ENCODE measurements at places on chromosomes 7 and 10. TPM values are rescaled to one million over a fixed set of nuclear protein-coding genes. Genes with fewer than 3 reads are reported as not detected.

CALHM3 gene
- not detected for total RNA-seq

- peaks cover 14% of the 10 kb centered on the region for H3K4me1 ChIP-seq
- H3K27me3 ChIP-seq, result peaks cover 2% of the 10 kb centered on the region
- H3K36me3 ChIP-seq, result no peaks in the 10 kb centered on the region
- peak; percentile 81 for DNase-seq
- H3K27ac ChIP-seq, result no peak overlapping the region
Observed at GRCh38 chr7:102284891-102285539, 1.7 kb upstream of the SH2B2 start.

DNA sequence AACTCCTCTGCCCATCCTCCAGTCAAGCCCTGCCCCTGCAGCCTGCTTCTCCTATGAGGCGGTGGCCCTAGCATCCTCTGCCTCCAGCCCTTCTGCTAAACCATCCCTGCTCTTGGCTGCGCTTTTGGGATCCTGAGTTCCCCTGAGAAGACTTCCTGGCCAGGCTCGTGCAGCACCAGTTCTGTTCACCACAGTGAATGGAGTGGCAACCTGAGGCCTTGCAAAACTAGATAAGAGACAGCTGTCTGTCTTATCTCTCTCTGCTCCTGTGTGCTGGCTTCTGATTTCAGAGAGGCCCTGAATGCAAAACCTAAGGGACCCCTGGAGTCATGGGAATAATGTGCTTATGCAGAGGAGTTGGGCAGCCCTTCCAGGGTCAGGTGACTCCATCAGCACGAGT lies 119.2 kb downstream of the TMEM178B start:
- no peak overlapping the region for H3K4me3 ChIP-seq
- H3K36me3 ChIP-seq, result no peaks in the 10 kb centered on the region
- no peak overlapping the region for H3K27ac ChIP-seq
- DNase-seq, result no peak
- H3K27me3 ChIP-seq, result no peaks in the 10 kb centered on the region

DNA sequence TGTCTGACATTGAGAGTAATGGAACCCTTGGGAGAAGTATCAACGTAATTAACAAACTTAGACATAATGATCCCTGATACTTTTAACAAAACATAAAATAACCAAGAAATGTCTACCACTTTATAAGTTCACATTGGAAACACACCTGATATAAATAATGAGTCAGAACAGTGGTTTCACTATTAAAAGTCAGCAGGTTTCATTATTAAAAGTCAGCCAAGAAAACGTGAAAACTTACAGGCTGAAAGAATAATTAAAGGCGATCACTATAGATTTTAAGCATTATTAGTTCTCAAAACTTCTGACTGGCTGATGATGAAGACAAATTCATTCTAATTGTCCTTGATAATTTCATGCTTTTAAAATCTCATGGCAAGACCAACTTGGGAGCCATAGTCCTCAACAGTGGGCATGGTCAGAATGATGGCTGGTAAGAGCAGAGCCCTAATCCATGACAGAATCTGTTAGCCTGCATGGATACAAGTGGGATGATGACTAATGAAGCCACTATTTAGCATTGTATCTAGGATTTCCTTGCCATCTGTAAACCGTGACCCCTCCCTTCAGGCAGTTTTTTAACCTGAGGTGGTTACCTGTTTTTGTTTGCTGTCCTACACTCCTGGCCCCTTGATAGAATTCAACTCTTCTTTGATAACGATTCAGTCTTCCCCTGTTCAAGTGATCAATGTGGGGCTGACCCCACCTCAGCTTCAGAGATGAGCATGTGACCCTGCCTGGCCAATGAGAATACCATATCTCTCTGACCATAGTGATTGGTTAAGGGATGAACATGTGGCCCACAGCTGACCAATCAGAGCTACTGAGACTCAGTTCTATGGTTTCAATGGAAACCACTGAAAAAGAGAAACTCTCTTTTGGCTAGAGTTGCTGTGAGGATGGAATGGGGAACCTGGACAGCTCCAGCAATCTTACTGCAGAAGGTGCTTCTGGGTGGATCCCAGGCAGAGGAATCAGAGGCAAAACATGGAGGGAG lies 151.0 kb downstream of the PLPP4 start:
- peaks cover 12% of the 10 kb centered on the region for H3K4me1 ChIP-seq
- no peaks in the 10 kb centered on the region for H3K36me3 ChIP-seq
- DNase-seq, result no peak
- no peak overlapping the region for H3K27ac ChIP-seq
- H3K4me3 ChIP-seq, result no peak overlapping the region

DNA sequence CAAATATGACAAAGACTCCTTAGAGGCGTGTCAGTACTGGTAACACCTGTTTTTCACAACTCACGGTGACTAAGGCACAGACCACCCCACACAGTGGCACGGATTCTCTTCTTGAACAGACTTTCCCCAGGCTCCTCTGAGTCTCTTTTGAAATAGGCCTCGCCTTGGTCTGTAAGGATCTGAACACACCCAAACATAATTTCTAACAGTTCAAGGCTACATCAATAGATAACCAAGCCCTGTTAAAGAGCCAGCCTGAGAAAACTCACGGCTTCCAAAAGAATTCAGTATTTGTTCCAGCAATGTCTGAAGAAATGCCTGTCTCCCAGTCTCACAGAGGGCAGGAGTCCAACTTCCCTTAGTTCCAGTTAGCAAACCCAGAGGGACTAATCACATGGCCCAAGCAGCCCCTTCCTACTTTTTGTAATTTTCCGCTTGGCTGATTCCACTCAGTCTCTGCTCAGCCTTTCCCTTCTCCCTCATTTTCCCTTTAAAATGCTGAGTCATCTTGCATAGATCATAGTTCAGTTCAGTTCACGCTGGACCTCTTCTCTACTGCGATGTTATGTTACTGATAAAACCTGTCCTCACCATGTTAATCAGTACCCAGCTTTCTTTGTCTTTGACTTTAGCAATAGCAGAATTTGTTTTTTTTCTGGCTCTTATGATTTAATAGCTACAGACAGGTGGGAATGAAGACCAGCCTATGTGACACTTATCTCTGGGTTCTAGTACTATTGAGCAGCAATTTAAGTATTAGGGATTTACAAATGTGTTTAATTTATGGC lies 22.6 kb upstream of the AKR1C3 start:
- H3K36me3 ChIP-seq, result no peaks in the 10 kb centered on the region
- peak; percentile 86 for DNase-seq
- H3K4me1 ChIP-seq, result peaks cover 20% of the 10 kb centered on the region
- no peaks in the 10 kb centered on the region for H3K27me3 ChIP-seq

UMAD1 gene
- 16.2 TPM for total RNA-seq

ZSCAN21 gene
- total RNA-seq, result 10.9 TPM
